Esophagus mucosa (tissue), 1 donor: ENCODE measurements at places on chromosomes 11 and 22. TPM values are rescaled to one million over a fixed set of nuclear protein-coding genes. Genes with fewer than 3 reads are reported as not detected.

Gene CD248
- 4.0 TPM for total RNA-seq

Gene UBQLN3
- not detected for total RNA-seq

Gene MRGPRX4
- total RNA-seq = not detected

Gene F2
- total RNA-seq = not detected

Gene GAB2
- 10.8 TPM for total RNA-seq

Gene MS4A7
- total RNA-seq = 1.4 TPM

Gene PRG3
- total RNA-seq = not detected

Gene PLAAT2
- 0.84 TPM for total RNA-seq

Gene NXPE4
- total RNA-seq = not detected

Gene KDM4E
- not detected for total RNA-seq

DNA sequence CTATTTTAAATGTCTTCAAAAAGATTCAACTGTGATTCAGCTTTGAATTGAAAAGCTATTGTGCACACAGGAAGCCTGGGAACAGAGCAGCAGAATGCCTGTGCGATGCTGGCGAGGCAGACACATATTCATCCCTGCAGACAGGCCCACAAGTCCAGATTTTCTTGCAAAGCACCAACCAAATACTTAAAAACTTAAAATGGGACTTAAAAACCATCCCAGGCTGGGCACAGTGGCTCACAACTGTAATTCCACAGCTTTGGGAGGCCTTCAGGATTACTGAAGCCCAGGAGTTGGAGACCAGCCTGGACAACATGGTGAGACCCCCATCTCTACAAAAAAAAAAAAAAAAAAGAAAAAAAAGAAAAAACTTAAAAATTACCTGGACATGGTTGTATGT, 122.6 kb upstream of the SERPIND1 start:
- no peak for ATAC-seq

DNA sequence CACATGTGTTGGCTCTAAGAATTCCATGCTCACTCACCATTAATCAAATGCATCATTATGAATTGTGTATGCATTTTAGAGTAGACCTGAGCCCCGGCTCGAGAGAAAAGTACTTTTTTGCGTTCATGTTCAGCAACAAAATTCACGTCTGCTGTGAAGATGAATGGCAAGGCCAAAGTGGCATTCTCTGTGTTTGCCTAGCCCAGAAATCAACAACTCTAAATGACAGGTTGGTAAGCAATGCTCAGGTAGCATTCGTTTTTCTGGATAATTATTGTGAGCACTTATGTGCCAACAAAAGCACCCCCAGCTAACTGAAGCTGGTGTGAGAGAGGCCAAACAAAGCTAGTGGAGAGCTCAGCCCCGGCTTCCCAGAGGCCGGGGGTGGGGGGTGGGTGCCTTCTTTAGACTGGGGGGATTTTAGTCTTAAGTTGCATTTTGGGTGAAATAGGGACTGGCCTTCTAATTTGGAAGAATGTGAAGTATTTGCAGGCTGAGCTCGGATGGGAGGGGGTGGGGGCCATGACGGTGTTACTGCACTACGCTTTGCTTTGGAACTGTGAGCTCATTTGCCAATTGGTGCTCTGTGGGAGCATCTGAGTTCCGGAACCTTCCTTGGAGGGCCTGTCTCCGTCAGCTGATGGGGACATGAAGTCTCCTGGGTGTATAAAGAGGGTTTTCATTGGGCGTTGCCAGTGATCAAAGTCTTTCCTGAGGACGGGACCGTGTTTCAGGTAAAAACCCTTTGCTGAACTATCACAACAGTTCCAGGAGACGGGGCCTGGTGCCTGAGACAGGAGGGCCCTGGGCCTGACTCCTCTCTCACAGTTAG, 29.0 kb upstream of the ALX4 start:
- no peak for ATAC-seq

- no peak for ATAC-seq
These were observed 895 bp downstream of the TEAD1 start for GRCh38 chr11:12674936-12675696.

DNA sequence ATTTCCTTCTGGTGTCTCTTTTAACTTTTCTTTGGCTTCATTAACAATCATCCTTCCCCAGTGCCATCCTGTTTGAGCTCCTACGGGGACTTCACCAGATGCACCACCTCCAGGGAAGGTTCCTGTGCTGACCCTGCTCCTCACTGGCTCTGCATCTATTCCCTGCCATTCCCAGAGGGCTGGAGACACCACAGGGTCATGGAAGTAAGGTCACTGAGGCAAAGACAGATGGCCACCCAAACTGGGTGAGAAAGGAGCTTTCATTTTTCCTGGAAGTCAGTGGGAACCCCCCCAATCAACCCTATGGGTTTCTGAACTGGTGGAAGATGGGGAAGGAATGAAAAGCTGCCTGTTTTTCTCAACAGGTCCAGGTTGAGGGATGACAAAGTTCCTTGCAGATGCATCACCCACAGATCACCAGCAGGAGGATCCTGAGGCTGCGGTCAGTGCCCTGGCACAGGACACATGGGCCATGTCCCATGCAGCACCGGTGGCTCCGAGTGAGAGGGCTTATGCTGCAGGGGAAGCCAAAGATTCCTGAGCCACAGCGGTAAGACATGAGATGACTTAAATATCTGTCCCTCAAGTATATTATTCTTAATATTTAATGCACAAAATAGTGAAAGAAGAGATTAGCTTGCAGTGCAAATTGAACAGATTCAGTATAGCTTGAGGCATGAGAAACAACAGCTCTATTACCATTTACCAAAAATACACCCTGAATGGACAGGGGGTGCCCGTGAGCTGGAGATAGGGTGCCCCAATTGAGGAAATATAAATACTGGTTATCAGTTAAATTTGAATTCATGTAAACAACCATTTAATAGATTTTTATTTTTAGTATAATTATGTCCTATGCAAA, 73.0 kb upstream of the VPREB1 start:
- no peak for ATAC-seq

GRCh38 chr11:115502636-115503082, 1.6 kb downstream of the CADM1 start:
- no peak for ATAC-seq

GRCh38 chr22:44020981-44021380, 3.1 kb upstream of the PARVB start:
- ATAC-seq = no peak

DNA sequence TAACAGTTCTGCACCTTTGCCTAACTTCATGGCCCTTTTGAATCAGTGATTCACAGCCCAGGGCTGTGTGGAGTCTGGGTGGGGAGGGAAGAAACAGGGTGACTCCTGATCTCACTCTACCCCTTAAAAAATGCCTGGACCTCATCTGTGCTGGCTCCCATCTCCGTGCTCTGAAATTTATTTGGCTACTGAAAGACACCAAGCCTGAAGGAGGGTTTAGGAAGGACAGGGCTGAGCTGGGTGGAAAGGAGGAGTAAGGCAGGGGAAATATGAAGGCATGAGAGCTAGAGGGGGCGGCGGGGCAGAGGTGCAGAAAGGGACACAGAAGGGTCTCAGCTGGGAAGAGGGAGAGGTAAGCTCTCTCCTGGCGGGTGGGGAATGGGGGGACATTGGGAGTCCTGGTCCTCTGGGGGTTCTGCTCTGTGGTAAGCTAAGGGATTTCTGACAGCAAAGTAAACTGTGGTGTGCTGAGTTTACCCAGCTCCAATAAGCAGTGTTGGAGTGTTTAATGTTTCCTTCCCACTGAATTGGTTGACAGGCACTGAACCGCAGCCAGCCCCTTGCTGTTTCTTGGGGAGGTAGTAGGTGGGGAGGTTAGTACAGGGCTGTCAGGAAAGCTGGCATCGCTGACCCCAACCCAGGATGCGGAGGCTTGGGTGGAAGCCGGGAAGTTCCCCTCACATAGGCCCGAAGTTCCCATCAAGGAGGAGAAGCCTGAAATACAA, 71.1 kb downstream of the RPUSD4 start:
- ATAC-seq = no peak

DNA sequence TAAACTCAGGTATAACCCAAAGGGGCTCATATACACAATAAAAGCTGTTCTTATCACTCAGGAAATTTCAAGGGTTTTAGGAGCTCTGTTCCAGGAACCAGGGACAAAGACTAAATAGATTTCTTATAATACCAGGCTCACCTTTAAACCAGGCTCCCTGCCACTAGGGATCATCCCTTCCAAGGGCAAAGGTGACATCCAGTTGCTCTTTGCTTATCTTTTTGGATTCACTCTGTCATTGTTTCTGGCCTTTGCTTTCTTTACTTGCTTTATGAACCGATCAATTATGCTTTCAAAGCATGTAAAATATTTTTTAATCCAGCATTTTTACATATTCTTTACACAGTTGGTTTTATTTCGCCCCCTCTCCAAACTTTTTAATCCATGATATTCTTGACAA, 321.7 kb upstream of the SYN3 start:
- ATAC-seq = no peak

DNA sequence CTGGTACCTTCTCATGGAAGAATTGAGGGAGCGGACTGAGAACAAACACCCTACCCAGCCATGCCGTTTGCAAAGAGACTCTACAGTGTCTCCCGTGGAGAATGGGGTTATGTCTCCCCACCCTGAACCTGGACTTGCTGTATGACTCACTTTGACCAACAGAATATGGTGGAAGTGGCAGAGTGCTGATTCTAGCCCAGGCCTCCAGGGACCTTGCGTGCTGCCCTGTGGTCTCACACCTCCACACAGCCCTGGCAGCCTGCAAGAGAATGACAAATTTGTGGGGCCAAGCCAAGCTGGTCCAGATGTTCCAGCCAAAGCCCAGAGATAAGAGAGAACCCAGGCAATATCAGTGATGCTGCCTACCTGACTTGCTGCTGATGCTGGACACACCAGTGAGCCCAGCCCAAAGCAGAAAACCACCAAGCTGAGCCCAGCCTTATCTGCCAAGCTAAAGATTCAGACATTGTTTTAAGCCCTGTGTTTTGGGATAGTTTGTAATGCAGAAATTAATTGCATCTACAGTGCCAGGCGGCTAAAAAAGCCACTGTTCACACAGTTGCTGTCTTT, 8.1 kb upstream of the LINC01488 start:
- ATAC-seq = no peak

GRCh38 chr11:102780491-102780918, at the start of gene MMP10:
Gene MMP10 (minus strand): TSS chr11:102780628. CDS start chr11:102780591, 37 bp downstream.
- ATAC-seq = no peak

- ATAC-seq = peak; percentile 63
These were observed 93.0 kb downstream of the SLC1A2 start for GRCh38 chr11:35326266-35326879.

DNA sequence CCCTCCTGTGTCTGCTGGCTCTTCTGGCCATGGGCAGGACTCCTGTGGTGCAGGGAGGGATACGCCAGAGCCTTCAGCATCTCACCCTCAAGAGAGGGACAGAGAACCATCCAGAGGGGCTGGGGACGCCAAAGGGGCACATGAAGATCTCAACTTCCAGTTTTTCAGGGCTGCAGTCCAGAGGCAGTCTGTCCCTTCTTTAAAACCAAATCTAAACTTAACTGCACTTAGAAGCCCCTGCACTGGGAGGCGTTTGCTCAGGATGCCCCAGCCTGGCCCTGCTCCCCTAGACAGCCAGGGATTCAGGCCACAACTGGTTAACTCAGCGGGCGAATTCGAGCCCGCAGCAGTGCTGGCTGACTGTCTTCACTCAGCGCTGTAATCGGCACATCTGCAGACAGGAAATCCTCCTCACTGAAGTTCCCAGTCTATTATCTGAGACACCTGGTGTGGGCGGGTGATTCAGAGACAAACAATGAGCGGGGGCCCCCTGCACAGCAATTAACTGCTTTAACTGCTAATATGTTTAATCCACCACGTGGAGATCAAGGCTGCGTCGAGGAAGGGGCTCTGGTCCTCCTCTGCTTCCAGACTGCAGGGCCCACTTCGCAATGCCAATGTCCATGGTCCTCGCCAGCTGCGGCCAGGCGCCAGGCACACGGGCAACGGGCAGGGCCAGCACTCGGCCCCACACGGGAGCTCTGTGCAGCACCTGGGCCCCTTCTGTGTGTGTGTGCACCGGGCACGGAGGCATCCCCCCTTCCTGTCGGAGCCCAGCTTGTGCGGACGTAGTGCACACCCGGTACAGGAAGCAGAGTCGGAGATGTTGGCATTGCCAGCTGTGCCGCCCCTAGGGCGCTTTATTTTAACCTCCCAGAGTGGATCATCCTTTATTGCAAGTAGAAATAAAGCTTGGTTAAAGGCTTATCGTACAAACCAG, 36.9 kb upstream of the GNB1L start:
- peak; percentile 51 for ATAC-seq

GRCh38 chr22:27686534-27686933, 115.0 kb downstream of the MN1 start:
- ATAC-seq = peak; percentile 52

- no peak for ATAC-seq
These were observed at the start of gene SCGB1D1 for GRCh38 chr11:62190011-62190410. Gene SCGB1D1 (plus strand): TSS chr11:62190216. CDS start chr11:62190285, 69 bp downstream.

GRCh38 chr11:119087747-119088241, 3.1 kb downstream of the HMBS start:
- ATAC-seq = no peak

DNA sequence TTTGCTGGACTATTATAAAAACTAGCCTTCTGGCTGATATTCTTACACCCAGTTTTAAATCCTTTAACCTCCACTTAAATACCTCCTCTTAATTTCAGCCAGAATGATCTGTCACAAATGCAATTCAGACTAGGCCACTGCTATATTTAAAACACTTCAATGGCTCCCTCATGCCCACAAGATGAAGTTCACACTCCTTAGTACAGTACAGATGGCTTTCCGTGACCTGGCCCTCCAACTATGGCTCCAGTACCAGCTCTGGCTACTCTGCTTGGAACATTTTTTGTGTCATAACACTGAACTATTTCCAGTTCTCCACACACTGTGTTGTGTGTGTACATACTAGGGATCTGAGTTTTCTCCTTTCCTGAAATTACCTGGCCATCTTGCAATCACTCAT, 353.4 kb downstream of the SOX6 start:
- ATAC-seq = no peak

DNA sequence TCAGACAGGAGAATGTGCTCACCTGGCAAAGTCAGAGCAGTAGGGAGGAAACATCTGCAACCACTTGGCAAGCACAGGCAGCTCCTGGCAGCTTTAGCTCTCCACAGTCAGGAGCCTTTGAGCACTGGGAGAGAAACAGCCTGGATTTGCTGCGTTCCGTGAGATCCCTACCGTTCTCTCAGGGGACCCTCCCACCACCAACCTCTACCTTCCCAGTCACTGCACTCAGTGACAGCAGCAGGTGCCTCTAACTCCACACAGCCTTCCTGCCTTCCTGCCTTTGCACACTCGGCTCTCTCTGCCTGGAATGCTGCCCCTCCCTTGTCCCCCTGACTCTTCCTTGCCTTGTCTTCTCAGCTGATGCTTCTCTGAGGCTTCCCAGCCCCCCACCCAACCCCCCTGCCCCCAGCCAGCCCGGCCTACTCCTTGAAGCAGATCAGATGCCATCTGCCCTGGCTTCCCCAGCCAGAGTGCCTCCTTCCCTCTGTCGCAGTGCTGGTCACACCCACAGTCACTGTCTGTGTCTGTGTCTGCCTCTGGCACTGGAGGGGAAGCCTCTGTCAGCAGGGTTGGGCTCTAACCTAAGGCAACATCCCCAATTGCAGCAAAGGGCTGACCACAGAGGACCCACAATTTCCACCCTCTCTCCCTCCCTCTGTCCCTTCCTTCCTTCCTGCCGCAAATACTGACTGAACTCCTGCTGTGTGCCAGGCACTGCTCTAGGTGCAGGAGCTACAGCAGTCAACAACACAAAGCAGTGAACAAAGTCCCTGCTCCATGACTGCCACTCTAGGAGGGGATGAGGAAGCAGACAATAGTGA, 14.9 kb upstream of the TSKU start:
- peak; percentile 28 for ATAC-seq
